ENCODE measurements at places on chromosomes 12 and 14.

- no peak for DNase-seq
Observed at GRCh38 chr14:65024957-65025356, 38.3 kb downstream of the FNTB start.

DNA sequence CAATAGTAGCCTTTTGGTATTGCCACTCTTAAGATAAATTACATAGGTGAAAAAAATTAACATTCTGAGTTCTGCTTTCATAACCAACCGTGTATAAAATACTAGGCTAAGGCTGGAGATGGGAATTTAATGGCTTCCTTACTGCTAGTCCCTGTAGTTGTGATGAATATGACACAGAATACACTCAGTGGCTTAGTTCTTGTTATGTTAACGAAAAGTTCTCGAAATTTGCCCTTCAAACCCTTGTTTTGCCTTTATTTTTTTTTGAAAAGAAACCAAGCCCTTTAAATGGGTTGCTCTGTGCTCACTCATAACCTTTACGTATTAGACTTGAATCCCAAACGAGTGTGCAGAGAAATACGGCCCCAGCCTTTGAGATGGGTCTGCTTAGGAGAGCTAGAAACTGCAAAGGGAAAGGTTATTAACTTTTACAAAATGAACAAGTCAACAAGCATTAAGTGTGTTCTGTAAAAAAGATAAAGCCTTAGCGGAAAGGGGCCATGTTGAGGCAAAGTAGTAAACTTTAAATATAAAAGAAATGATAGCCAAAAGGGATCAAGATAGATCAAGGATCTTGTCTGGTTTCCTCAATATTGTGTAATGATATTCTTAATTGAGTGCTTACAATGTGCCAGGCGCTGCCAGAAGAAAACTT, 1.7 kb downstream of the NUDT4 start:
- no peak for DNase-seq

- DNase-seq, result no peak
Observed at GRCh38 chr12:95573951-95574576, 22.8 kb upstream of the USP44 start.

DNA sequence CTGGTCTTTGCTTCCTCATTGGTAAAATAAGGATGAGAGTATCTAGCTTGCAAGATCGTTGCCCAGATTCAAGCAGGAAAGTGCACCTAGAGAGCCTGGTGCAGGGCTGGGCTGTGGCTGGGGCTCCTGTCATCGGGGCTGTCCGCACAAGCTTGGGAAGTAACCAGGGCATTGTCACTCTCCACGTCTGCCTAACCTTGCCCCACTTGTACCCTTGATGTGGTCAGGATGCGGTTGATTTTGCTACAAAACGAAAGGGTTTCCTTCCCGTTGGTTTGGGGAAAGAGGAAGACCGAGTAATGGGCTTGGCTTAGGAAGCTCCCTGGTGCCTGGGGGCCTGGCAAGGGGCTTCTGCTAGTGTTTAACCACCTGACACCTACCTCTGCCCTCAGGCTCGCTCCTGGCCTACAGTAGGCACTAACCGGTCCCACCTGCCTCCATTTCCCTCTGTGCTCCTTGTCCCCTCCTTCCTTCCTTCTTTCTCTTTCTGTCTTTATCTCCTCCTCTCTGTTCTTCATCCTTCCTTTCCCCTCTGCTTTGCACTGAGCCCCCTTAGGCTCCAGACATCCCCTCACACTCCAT, 21.8 kb downstream of the MVK start:
- no peak for DNase-seq

DNA sequence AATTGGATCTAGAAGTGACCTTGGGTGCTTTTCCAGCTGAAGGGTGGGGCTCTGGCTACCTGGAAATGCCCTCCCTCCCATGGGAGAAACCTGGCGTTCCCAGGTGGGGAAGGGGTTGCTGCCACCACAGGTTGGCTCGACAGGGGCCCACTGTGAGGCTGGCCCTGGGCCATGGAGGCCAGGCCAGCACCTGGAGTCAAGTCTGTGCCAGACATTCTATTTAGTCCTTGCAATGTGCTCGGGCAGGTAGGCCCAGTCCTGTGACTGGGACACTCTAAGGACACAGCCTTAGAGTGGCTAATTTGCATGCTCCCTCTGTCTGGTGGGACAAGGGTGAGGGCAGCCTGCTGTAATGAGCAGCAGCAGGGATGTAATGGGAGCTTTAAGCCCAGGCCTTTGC, 11.9 kb downstream of the VRTN start:
- DNase-seq, result no peak

GRCh38 chr12:52121824-52122539, 42.5 kb downstream of the SMIM41 start:
- peak; percentile 65 for DNase-seq
